ENCODE measurements at places on chromosomes 3 and 15.

DNA sequence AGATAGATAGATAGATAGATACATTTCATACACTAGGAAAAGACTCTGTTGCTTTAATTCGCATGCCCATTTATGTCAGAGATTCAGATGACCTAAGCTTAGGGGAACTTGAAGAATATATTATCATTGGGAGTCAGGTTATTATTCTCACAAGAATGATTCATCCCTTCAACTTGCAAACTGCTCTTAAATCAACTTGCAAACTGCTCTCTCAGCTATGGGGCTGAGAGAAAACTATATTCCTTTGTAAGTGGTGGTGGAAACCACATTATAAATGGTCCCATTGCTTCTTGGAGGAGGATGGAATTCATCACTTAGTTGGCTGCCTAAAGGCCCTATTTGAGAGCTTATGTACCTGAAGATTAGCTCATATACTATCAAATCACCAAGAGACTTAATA lies 160.9 kb upstream of the STAC start:
- no peak for DNase-seq

DNA sequence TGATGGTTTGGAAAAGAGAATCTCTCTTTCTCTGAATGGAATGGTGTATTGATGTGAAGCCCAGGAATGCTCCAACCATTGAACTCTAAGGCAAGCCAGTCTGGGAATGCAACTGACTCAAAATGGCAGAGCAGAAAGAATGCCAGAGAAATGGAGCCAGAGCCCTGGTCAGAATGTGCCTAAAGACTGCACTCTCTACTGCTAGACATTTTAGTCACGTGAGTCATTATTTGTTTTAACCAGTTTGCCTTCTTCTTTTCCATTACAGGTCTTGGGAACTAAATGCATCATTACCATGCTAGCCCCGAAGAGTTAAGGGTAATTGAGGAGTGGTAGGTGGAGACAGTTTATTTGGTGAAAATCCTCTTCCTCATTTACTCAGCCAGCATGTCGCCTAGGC lies 67.3 kb upstream of the TRIM42 start:
- no peak for DNase-seq

- no peak for DNase-seq
Observed at GRCh38 chr15:62782071-62782841, 260.3 kb upstream of the TPM1 start.

GRCh38 chr3:129056451-129057173 lies 4.0 kb upstream of the GP9 start:
- no peak for DNase-seq

- no peak for DNase-seq
Observed at GRCh38 chr15:27454281-27455075, 483.5 kb downstream of the GABRG3 start.

DNA sequence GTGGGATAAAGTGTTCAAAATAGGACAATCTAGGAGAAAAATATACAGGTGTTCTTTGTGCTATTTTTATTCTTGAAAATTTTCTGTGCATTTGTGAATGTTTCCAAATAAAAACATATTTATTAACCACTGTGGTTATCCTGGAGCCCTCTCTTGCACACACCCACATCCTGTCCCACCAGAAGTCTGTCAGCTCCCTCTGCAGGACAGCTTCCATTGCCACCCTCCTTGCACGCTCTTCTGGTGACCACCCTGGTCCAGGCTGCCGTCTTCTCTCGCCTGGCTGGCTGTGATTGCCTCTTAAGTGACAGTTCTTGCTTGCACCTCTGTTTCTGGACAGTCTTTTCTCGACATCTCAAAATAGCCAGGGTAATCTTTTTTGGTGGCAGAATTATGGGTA lies 394.0 kb downstream of the LRTM1 start:
- no peak for DNase-seq

GRCh38 chr15:78168608-78169007 lies 19.4 kb downstream of the IDH3A start:
- no peak for DNase-seq

GRCh38 chr3:181839916-181840297 lies 128.2 kb downstream of the SOX2 start:
- no peak for DNase-seq

- no peak for DNase-seq
Observed at GRCh38 chr15:96047255-96047931, 283.1 kb upstream of the NR2F2 start.

- no peak for DNase-seq
Observed at GRCh38 chr3:53674582-53674981, 171.6 kb downstream of the CHDH start.

DNA sequence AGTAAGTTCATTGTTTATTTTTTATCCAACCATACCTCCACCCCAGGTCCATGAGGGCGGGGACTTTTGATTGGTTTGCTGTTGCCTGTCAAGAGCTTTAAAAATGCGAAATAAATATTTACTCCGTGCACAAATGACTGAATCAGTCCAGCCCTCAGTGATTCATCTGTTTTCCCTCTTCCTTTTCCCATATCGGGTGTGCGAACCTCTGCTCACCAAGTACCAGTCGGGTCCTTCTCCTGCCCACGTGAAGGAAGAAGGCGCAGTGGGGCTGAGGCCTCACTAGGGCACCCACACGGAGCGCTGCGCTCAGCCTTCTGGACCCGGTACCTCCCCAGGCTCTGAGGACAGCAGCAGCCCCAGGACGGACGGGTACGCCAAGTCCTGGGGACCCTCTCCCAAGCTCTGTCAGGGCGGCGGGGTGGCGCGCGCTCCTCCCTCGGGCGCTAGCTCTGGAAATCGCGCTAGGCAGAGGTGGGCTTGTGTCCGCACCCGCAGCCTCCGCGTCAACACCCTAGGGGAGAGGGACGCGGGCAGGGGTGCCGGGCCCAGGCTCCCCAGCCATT lies 70.5 kb upstream of the EPHB3 start:
- no peak for DNase-seq

GRCh38 chr3:123788710-123789109 lies 95.4 kb downstream of the MYLK start:
- DNase-seq = no peak

DNA sequence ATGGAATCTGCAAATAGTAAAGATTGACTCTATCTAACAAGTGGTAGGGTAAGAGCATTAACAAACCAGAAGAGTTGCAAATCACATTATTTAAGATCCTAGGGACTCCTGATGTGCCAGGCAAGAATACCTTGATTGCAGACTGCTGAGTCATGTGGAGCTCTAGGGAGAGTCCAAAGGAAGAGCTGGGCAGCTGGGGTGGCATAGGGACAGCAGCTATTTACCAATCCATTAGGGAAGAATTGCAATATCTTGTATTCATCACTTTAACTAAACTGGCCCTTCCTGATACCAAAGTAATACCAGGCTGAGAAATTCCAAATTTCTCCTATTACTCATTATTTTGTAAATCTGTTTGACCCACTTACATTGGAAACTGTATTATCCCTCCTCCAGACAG lies 52.2 kb upstream of the ACP3 start:
- DNase-seq = no peak

GRCh38 chr15:42474827-42475226 lies 16.1 kb downstream of the ZNF106 start:
- no peak for DNase-seq

All from activated T-cell treated with anti-CD3 and anti-CD28 coated beads for 1 hour (primary cell).